HS-5 (cell line): ENCODE measurements at places on chromosomes 1 and 21.
A peak's percentile ranks its signal among the peaks of the same experiment; 100 is the strongest.

GRCh38 chr1:175788586-175789252 lies 45.3 kb upstream of the TNR start:
- no peak for DNase-seq

GRCh38 chr1:93616996-93617669 lies 64.5 kb downstream of the BCAR3 start:
- DNase-seq: no peak

GRCh38 chr1:221794079-221794670 lies 52.3 kb upstream of the DUSP10 start:
- no peak for DNase-seq

GRCh38 chr1:29579821-29580425 lies 343.6 kb downstream of the PTPRU start:
- DNase-seq: peak; percentile 38

DNA sequence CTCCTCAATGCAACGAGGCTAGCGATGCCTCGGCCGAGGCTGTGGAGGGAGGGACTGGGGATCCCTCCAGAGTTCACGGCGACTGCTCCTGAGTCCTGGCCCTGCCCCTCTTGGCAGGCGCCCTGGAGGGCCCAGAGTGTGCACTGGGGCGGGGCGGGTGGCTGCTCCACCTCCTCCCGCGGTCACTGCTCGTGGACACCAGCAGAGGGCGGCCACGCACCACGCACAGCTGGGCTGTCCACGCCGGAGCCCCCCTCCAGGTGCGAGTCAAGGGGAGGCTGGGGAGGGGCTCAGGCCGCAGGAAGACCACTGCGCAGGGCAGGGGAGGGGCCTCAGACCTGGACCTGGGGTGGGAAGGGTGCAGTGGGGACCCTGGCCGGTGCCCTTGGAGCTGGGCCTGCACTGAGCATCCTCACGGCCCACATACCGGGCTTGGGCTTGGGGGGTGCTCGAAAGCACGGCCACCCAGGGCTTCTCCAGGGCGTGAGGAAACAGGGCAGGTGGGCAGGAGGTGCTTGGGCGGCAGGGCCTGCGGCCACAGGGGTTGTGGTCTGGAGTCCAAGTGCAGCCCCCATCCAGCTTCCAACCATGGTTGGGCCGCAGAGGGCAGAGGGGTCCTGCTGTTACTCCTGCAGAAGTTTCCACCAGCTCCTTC lies 20.6 kb upstream of the TTC34 start:
- no peak for DNase-seq
